ENCODE measurements at places on chromosomes 6 and 20.

- no peak for DNase-seq
These were observed 573.8 kb upstream of the NOX3 start for GRCh38 chr6:156029286-156029985.

GRCh38 chr6:129875610-129876520 lies 14.8 kb upstream of the TMEM244 start:
- DNase-seq, result no peak

DNA sequence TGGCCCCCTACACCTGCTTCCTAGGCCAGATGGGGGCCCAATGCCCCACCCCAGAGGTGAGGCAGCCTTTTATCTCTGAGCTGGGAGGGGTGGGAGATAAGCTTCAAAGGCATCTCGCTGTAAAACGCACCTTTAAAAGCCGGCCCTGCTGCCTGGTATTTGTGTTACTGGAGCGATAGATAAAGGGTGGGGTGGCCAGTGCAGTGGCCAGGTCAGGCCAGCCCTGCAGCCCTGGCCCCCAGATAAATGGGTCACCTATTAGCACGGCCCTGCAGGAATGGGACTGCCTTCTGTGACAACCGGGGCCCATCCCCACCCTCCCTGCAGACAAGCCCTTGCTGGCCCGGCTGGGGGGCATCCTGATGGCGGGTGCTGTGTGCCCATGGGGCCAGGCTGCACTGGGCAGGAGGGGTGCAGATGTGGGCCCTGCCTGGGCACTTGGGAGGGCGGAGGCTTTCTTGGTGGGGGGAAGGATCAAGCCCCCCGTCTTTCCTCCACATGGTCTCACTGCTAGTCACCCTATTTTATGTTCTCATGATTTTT lies 3.0 kb upstream of the RBBP8NL start:
- DNase-seq, result no peak

DNA sequence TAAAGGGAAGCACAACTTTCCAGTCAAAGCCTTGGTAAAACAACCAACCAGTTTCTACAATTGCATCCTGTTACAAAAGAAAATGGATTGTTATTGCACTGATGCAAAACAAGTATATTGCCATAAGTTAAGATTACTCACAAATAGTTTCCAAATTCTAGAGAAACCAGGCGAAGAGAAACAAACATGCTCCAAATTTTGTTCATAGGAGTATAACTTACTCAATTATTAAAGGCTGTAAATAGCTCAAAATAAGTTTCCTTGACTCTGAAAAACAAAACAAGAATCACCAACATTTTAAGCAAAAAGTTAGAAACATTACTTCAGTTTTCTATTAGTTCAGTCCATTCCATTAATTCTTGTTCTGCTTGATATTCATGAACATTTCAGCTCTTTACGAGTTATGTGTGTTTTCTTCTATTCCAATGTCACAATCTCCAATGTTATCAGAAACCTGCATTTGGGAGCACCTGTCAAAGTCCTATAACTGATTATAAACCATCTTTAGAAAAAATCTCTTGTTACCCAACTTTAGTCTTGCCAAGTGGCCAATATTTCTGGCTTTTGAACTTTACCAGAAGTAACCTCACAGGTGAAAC lies 137.9 kb upstream of the THBS2 start:
- no peak for DNase-seq

DNA sequence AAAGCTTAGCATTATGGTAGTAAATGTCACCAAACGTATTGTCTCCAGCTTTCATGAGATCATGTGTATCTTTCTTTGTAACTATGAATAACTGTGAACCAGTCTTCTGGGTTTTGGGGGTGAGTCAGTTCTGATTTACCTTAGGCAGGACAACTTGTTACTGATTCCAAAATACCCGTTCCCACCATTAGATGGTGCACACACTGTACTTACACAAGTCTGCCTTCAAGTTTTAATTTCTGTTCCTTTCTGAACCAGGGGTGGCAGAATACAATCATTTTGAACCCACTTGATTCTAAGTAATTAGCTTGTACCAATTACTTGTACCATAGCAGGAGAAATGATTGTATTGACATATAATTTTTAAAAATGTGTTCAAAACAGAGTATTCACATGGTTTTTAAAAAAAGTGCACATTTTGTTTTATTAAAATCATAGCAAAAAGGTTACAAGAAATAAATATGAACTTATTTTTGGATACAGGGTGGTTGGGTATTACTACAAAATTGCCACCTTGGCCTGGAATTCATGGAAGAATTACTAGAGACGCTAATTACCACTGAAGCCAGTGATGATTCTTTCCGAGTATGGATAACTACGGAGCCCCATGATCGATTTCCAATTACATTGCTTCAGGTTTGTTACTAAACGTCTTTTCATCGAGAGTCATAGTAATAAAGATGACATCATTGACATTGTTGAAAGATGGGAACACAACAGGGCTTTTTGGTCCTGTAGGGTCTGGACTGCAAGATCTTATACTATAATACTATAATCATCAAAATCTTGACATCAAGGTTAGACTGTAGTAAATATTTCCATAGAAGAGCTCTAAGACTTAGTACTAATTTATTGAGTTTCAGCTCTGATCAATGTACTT lies 75.2 kb upstream of the GLP1R start:
- peak; percentile 33 for DNase-seq

GRCh38 chr6:36626636-36627035 lies 32.5 kb downstream of the SRSF3 start:
- DNase-seq, result no peak

GRCh38 chr6:135390458-135390857 lies 107.1 kb downstream of the AHI1 start:
- DNase-seq, result no peak

DNA sequence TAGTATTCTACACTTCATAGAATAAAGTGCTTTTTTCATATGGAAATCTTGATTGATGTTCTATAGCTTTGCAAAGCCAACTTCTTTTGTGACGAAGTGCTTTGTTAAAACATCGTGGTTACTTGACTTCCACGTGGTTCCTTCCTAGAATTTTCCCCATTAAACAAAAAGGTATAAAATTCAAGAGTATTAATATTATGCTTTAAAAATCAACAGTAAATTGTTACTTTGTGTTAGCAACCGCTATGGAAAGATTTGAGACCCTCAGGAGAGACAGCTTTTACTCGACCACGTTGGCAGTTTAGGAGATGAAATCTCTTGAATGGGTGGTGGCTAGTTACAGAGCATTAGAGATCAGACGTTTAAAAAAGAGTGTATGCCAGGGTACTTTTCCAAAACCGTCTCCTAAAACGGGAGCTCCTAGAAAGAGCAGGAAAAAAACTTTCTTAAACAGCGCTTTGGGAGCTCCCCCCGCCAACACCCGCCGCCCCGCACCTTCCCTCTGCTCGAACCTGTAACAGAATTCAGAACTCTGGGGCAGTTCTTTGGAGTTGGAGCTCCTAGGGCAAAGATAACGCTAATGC lies 920 bp downstream of the GJA1 start:
- no peak for DNase-seq

DNA sequence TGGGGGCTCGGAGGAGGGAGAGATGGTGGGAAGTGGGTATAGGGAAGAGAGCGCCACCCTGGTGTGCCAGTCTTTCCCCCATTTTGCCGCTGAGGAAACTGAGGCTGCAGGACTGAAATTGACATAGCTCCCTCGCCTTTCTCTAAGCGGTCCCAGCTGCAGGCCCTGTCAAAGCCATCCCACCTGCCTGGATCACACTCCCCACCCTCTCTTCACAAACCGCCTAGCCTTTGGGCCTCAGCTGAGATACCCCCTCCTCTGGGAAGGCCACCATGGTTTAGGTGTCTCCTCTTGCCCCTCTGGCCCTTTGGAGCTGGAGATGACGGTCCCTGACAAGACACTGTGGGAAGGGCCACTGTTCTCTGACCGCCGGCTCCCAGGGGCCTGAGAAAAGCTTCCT lies 16.9 kb downstream of the SRC start:
- DNase-seq, result no peak

- DNase-seq, result no peak
These were observed 49.7 kb downstream of the BCAS4 start for GRCh38 chr20:50844430-50845100.

- DNase-seq, result no peak
These were observed 20.1 kb downstream of the HECA start for GRCh38 chr6:139154881-139155547.

- DNase-seq, result no peak
These were observed 169.6 kb downstream of the THBS2 start for GRCh38 chr6:169084067-169084466.

DNA sequence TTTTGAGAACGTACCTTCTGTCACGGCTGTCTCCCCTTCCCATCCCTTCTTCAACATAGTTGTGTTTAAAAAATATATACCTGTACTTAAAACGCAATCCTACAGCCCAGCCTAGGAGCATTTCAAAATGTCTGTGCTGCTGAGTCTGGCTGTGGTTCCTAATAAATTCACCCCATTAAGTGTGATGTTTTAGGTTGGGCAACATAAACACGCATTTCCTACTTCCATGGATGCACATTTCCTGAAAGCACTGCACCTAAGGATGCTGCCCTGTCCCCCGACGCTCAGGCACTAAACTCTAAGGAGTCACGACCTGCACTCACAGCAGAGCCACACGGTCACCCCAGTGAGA lies 1.2 kb downstream of the REV3L start:
- DNase-seq, result no peak

- DNase-seq, result peak; percentile 27
These were observed 38.1 kb upstream of the HLA-E start for GRCh38 chr6:30450909-30451841.

GRCh38 chr20:10216146-10216791 lies 2.4 kb upstream of the SNAP25 start:
- DNase-seq, result no peak

GRCh38 chr20:25160467-25160866 lies 35.0 kb upstream of the ENTPD6 start:
- no peak for DNase-seq

- no peak for DNase-seq
These were observed 41.6 kb upstream of the NOX3 start for GRCh38 chr6:155497273-155497672.

GRCh38 chr6:14466278-14466677 lies 348.7 kb downstream of the CD83 start:
- DNase-seq, result no peak

- DNase-seq, result no peak
These were observed 4.4 kb upstream of the MYLIP start for GRCh38 chr6:16124198-16125180.

DNA sequence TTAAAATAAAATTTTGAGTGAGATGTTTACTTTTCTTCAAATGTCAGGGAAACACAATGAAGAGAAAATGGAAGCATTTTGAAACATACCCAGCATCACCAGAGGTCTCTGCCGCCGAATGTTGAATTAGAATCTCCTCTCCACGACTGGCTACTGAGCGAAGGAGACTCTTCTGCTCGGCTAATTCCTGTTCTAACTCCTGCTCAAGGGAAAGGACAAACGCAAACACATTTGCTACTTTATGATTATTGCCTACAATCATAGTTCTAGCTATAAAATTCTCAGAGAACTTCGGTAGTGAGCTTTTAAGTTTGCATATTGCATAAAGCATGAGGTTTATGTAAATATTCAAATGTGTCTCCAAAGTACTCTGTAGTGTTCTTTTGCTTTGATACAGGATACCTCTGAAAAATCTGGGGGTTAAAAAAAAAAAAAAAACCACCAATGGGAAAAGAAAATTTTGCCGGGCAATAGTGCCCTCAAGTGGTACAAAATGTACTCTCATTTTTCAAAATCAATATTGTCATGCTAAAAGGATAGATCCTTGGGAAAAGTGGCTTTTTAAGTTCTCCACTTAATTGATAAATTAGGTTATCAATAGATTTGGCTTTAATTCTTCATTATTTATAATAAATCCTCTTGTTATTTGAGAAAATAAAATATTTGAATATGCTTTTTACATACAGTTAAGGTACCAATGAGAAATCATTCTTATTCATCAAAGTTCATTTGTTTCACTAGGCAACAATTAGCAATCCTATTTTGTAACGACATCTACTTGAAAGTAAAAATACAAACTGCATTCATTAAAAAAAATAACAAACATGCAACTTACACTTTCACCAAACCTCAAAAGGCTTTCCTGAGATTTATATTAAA lies 369.0 kb downstream of the SYNE1 start:
- DNase-seq, result peak; percentile 14

DNA sequence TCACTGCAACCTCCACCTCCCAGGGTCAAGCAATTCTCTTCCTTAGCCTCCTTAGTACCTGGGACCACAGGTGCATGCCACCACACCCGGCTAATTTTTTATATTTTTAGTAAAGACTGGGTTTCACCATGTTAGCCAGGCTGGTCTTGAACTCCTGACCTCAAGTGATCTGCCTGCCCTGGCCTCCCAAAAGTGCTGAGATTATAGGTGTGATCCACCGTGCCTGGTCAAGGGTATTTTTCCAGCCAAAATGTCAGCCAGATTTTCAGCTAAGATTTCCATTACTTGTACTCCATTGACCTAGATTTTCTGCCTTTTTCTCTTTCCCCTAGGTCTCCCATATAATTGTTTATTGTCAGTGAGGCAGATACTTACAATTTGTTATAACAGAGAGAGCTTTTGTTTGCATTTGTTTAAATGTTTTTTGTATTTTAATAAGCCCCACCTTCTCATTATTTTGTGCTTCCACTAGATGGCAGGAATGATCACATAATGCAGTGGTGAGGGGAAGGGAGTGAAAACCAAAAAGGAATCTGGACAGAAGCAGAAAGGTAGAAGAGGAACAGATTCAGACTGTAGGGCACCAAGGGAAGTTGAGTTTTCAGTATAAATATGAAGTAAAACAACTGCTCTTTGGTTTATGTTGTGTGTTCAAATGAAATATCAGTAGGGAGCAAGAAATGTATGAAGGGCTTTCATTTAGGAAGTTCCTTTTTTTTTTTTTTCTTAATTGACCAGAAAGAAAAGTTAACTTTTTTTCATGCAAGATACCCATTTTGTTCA lies 29.7 kb downstream of the RPF2 start:
- peak; percentile 47 for DNase-seq

DNA sequence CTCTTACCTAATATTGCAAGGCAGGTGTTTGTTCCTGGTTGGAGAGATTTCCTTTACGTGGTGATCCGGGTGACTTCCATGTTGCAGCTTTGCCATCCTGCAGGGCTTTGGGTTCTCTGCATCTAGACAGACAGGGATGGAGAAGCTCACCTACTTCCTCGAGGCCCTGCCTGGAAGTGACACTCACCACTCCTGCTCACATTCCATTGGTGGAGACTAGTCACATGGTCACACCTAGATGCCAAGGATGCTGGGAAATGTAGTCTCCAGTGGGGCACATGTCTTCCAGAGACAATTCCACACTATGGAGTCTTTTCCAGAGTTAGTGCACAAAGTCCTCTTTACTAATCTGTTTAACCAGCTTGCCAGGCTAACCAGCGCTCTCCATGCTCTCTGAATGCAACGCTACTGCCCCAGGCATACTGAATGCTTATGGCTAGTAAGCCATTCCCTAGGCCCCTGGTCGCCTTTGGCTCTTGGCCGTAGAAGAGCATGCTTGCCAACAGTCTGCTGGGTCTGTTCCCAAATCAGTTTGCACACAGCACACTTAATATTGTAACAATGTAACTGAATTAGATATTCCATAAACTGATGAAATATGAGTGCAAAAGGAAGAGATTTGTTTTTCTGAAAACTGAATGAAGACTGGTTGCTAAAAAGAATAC lies 6.7 kb upstream of the KCNK15 start:
- DNase-seq, result peak; percentile 80

DNA sequence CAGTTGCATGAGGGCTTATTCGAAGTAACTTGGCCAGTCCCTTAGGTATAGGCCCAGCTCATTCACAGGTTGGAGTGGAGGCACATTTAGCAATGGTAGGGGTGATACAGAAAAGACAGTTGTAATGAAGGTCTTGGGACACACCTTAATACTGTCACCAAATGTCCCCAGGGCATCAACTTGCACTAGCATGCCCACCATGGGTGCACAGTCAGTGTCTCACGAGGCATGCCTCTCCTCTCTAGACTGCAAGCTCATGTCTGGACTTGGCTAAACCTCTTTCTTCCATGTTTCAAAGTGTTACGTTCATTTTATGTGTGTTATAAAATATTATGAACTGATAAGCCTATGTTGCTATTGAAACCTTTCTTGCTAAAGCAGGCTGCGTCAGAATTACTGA lies 124.0 kb upstream of the ECI2 start:
- no peak for DNase-seq
